ENCODE measurements at places on chromosomes 5 and 9. TPM values are rescaled to one million over a fixed set of nuclear protein-coding genes. Genes with fewer than 3 reads are reported as not detected.

Gene RGS7BP
- total RNA-seq: 5.4 TPM

Gene PCSK1
- 2.4 TPM for total RNA-seq

Gene ST6GALNAC6
- total RNA-seq: 58.8 TPM

Gene IFNA2
- total RNA-seq: not detected

Gene RABL6
- 34.8 TPM for total RNA-seq

Gene SPTLC1
- total RNA-seq: 126 TPM

Gene TNFSF15
- 0.77 TPM for total RNA-seq

Gene TTLL11
- 12.3 TPM for total RNA-seq

Gene C9
- 0.10 TPM for total RNA-seq

Gene LRRC14B
- total RNA-seq: 0.50 TPM

- DNase-seq: no peak
- peaks cover 27% of the 10 kb centered on the region for H3K27me3 ChIP-seq
- H3K27ac ChIP-seq: no peak overlapping the region
- H3K36me3 ChIP-seq: no peaks in the 10 kb centered on the region
- H3K4me3 ChIP-seq: no peak overlapping the region
Measured at GRCh38 chr9:121596515-121596914, 54.9 kb upstream of the DAB2IP start.

DNA sequence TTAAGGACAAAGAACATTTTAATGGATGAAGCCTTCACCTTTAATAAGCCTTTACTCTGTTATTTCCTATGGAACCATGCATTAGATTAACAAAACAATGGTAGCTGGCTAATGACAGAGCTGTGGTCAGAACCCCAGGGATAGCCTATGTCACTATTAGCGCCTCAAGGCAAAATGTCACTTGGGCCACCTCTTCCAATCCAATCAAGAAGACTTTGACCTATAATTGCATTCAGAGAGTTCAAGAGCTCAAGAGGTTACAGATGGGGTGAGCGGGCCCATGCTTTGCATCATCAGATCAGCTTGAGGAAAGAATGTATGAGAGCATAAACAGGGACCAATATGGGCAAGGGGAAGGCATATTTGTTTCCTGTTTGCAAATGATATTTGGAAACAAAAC is 425.1 kb downstream of the ARHGEF28 start:
- no peak overlapping the region for H3K27ac ChIP-seq
- H3K4me3 ChIP-seq: no peak overlapping the region
- no peak for DNase-seq
- no peaks in the 10 kb centered on the region for H3K4me1 ChIP-seq
- no peaks in the 10 kb centered on the region for H3K36me3 ChIP-seq

- H3K36me3 ChIP-seq: no peaks in the 10 kb centered on the region
- no peak overlapping the region for H3K4me3 ChIP-seq
- H3K27ac ChIP-seq: no peak overlapping the region
Measured at GRCh38 chr5:72034770-72035169, 72.5 kb upstream of the MAP1B start.

GRCh38 chr9:133635098-133635497 is 1.1 kb upstream of the DBH start:
- no peaks in the 10 kb centered on the region for H3K36me3 ChIP-seq
- no peak for DNase-seq
- H3K4me1 ChIP-seq: peaks cover 45% of the 10 kb centered on the region
- no peak overlapping the region for H3K4me3 ChIP-seq
- H3K27ac ChIP-seq: no peak overlapping the region
- H3K27me3 ChIP-seq: no peaks in the 10 kb centered on the region

DNA sequence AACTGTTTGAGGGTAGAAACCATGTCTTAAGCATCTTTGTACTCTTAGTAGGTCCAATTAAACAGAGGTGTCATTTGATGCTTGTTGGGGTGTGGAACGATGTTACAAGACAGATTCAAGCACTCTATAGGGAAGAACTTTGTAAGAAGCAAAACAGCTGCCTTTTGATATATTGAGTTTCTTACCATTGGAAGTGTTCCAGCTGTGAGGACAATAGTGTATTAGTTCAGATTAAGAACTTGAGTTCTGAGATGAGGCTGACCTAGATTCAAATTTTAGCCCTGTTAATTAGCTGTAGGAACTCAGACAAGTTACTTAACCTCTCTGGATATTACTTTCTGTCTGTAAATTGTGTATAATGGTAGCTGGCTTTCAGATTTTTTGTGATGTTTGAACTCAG is 19.6 kb upstream of the ZNF462 start:
- H3K27ac ChIP-seq: no peak overlapping the region
- no peak overlapping the region for H3K4me3 ChIP-seq
- H3K36me3 ChIP-seq: no peaks in the 10 kb centered on the region
- H3K4me1 ChIP-seq: no peaks in the 10 kb centered on the region
- no peak for DNase-seq
- no peaks in the 10 kb centered on the region for H3K27me3 ChIP-seq

GRCh38 chr5:4221048-4221447 is 625.4 kb downstream of the IRX1 start:
- no peak for DNase-seq
- no peak overlapping the region for H3K27ac ChIP-seq
- no peaks in the 10 kb centered on the region for H3K4me1 ChIP-seq
- no peaks in the 10 kb centered on the region for H3K36me3 ChIP-seq
- no peaks in the 10 kb centered on the region for H3K27me3 ChIP-seq

DNA sequence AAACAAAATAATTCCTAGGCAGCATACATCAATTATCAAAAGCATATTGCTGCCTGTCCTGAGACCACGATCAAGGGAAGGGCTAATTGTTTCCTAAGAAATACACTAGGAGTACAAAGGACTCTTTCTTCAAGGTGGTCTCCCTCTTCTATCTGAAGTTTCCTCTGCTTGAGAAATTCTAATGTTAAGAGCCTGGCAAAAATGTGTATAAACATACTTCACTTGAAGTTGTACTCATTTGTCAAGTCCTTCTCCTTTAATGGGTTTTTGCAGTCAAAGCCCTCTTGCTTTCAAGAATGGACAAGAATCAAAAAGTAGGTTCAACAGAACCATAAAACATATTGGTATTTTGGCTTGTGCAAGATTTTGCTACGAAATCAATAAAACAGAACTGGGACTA is 31.1 kb downstream of the UBTD2 start:
- H3K27me3 ChIP-seq: no peaks in the 10 kb centered on the region
- H3K4me1 ChIP-seq: no peaks in the 10 kb centered on the region
- peaks cover 17% of the 10 kb centered on the region for H3K36me3 ChIP-seq
- no peak for DNase-seq

DNA sequence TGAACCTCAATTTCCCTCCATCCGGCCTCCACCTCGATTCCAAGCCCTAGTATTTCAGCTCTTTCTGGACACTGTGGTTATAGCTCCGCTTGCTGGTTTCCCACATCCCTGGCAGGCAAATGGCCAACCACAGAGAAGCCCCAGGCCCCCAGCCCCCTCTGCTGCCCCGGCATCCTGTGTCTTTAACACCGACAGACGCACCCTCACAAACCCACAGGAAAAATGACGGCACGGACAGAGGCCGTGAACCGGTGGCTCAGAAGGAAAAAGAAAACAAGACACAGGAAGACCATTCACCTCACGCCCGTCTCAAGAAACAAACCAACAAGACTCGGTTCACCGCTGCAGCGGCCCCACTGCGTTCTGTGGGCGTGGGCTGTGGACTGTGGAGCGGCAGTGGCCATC is 1.5 kb upstream of the CLIC3 start:
- H3K27ac ChIP-seq: no peak overlapping the region
- peaks cover 36% of the 10 kb centered on the region for H3K36me3 ChIP-seq
- H3K4me3 ChIP-seq: no peak overlapping the region
- DNase-seq: no peak

DNA sequence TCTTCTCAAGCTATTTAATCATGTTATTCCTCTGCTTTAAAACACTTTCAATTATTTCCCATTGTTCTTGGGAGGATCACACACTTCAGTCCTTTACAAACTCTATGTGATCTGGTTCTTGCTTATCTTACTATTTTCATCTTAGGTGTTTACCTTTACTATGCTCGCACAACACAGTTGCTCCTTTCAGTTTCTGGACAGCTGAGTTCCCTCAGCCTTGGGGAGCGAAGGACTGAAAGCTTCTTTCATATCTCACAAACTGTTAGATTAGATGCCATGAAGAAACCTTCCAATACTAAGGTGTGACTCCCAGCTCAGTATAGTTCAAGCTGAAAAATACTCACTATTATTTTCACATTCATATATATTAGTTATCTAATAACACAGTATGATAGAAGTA is 117.9 kb downstream of the CDC42SE2 start:
- DNase-seq: no peak
- no peaks in the 10 kb centered on the region for H3K36me3 ChIP-seq
- no peak overlapping the region for H3K27ac ChIP-seq
- peaks cover 3% of the 10 kb centered on the region for H3K4me1 ChIP-seq
- H3K4me3 ChIP-seq: no peak overlapping the region

GRCh38 chr5:139847790-139848507 is 52.3 kb downstream of the PSD2 start:
- peak; percentile 48 for DNase-seq
- H3K4me3 ChIP-seq: no peak overlapping the region
- H3K27me3 ChIP-seq: peaks cover 6% of the 10 kb centered on the region
- H3K4me1 ChIP-seq: peaks cover 20% of the 10 kb centered on the region
- peaks cover 38% of the 10 kb centered on the region for H3K36me3 ChIP-seq
- H3K27ac ChIP-seq: no peak overlapping the region

- no peak for DNase-seq
- H3K4me3 ChIP-seq: no peak overlapping the region
- H3K4me1 ChIP-seq: no peaks in the 10 kb centered on the region
- H3K27ac ChIP-seq: no peak overlapping the region
- no peaks in the 10 kb centered on the region for H3K27me3 ChIP-seq
Measured at GRCh38 chr5:50595199-50595598, 71.2 kb upstream of the PARP8 start.

Measured in spinal cord (tissue), 10 donors.